ENCODE measurements at places on chromosomes 5 and 9.

DNA sequence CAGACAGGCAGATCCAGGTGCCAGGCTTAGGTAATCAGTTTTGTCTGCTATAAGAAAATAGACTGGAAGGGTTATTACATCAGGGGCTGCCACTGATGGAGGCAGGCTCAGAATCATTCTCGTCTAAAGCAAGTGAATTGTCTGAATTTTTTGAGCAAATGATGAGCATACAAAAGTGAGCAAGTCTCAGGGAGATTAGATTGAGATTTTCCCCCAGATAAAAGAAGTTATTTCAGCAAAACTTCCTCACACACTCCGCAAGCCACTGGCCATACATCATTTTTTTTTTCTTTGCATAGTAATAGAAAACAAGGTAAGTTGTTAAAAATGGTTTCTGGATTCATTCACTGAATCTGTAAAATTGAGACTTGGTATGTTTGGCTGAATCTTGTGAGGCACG is 52.9 kb downstream of the ZNF462 start:
- DNase-seq = no peak

DNA sequence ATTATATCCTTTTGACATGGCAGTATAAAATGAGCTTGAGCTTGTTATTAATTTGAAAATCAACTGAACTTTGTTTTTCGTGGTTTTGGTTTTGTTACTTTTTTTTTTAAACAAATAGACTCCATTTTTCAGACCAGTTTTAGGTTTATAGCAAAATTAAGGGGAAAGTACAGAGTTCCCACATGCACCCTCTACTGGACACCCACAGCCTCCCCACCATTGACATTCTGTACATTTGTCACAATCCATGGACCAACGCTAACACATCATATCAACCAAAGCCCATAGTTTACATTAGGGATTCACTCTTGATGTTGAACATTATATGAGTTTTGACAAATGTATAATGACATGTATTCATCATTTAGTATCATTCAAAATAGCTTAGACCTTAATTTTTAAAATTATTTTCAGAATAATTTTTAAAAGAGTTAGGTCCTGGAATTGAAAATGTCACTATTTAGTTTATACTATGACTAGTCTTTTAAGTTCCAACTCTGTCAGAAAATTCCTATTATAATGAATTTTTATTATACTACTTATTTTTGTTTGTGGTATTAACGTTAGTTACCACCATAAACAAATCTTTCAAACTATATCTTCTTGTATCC is 35.3 kb upstream of the JMY start:
- no peak for DNase-seq

- no peak for DNase-seq
Measured at GRCh38 chr9:22116758-22117157, 107.7 kb upstream of the CDKN2B start.

- no peak for DNase-seq
Measured at GRCh38 chr9:94805585-94805984, 79.1 kb downstream of the AOPEP start.

- DNase-seq = peak; percentile 73
Measured at GRCh38 chr5:176296-176823, 14.9 kb upstream of the LRRC14B start.

DNA sequence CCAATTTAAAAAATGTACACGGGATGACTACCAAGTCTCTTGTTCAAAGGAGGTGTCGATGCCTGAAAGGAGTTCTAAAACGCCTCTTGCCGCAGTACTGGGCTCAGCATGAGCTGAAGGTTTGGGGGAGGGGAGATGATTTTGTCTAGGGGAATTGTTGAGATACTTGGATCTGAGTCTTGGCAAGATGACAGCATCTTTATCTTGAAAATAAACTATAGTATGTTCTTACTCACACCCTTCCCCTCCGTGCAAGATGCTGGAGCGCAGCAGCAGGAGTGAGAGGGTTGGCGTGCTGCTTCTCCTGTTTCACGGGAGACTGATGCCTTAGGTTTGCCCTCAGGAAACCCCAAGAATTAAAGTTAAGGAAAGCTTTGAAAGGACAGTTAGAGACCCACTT is 47.3 kb downstream of the FAM78A start:
- DNase-seq = no peak

DNA sequence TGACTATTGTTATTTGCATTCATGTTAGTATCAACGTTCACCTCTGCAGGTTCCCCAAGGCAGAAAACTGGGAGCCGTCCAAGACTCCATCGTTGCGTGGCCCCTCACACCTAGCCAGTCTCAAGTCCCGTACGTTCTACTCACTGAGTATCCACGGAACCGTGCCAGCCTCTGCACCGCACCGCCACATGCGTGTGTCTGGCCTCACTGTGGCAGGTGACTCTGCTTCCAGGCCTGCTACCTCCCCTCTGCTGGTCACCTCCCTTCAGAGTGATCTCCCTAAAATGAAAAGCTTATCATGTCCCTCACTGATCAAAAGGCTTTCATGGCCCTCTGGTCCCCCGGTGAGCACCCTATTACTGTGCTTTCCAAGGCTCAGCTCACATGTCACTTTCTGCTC is 108.1 kb downstream of the GABBR2 start:
- peak; percentile 35 for DNase-seq

DNA sequence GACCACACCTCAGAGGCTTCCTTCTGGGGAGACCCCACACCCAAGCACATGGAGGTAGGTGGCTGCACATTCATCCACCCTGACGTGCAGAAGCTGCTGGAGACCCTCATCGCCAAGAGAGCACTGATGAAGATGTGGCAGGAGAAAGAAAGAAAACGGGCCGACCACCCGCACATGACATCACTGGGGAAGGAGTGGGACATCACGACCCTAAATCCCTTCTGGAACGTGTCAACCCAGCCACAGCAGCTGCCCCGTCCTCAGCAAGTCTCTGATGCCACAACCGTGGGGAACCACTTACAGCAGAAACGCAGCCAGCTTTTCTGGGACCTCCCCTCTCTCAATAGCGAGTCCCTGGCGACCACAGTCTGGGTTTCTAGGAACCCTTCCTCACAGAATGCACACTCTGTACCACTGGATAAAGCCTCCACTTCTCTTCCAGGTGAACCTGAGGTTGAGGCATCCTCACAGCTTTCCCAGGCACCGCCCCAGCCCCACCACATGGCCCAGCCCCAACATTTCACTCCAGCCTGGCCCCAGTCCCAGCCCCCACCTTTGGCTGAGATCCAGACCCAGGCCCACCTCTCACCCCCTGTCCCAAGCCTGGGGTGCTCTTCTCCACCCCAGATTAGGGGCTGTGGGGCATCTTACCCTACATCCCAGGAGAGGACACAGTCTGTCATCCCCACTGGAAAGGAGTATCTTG is 3.0 kb downstream of the SPATA31E1 start:
- peak; percentile 43 for DNase-seq

DNA sequence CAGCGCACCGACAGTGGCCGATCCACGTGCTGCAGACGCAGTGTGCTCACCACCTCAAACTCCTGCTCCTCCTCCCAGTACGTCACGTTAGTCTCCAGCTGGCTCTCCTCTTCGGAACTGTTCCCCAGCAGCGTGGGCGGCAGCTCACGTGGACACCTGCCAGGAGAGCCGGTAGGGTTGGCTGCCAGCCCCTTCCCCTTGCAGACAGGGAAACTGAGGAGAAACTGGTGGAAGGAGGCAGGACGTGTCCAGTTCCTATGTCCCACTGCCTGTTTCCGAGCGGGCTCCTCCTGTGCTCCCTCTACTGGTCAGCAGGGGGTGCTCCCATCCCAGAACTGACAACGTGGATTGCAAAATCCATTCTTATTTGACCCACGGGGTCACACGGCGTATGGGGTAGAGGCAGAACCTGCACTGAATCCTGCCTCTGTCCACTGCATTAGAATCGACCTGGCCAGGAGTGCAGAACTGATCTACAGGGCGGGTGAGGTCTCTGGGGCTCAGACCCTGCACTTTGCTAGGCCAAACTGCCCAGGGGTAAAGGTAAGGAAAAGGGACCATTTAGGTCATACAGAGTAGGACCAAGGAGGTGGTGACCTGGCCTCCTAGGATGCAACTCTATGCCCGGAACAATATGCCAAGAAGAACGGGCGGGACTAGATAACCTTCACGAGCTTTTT is 25.7 kb downstream of the PDGFRB start:
- peak; percentile 87 for DNase-seq

- DNase-seq = no peak
Measured at GRCh38 chr9:82675605-82676004, 387.3 kb downstream of the RASEF start.

GRCh38 chr5:132462856-132463745 is 27.5 kb downstream of the IRF1 start:
- DNase-seq = no peak

GRCh38 chr5:16483361-16483760 is 17.8 kb upstream of the ZNF622 start:
- DNase-seq = no peak

- peak; percentile 92 for DNase-seq
Measured at GRCh38 chr5:35884191-35884769, 27.6 kb downstream of the IL7R start.

DNA sequence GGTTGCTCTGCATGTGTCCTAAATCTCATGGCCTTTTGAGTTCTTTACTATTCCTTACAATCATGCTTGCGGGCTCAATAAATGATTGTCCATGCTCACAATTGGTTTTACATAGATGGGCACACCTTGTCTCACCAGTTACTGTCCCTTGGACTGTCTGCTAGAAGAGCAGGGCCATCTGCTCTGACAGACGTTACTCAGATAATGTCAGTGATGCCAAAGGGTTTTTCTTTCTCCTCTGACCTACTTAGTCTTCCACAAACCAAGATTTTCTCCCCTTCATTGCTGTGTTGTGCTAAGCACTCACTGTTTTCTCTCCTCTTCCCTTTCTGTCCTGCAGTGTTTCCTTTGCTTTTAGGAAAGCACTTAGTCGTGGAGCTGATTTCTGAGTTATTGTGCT is 562.3 kb downstream of the KIF4B start:
- no peak for DNase-seq

Measured in islet precursor cell (in vitro differentiated cells).